ENCODE measurements at places on chromosomes 7 and 10.
A peak's percentile ranks its signal among the peaks of the same experiment; 100 is the strongest.

- no peak for DNase-seq
These were observed 204.9 kb downstream of the DOCK4 start for GRCh38 chr7:112001091-112001826.

DNA sequence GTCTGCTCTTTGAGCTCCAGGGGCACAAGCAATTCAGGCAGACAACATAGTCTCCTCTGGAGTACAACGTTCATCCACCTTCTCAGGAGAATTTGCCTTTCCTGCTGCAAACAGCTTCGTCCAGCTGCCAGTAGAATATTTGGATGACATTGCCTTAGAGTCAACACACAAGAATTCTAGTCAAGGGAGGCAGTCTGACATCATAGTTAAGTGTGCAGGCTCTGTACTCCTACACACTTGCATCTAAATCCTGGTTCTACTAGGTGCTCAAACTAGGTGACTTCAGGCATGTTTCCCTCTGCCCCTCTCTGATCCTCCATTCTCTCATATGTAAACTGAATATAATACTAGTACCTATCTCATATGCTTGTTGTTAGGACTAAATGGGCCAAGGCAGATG is 314.8 kb downstream of the HPSE2 start:
- no peak for DNase-seq

- no peak for DNase-seq
These were observed 30.5 kb upstream of the AUTS2 start for GRCh38 chr7:69567800-69568199.

GRCh38 chr7:114939484-114940097 is 17.7 kb downstream of the MDFIC start:
- no peak for DNase-seq

DNA sequence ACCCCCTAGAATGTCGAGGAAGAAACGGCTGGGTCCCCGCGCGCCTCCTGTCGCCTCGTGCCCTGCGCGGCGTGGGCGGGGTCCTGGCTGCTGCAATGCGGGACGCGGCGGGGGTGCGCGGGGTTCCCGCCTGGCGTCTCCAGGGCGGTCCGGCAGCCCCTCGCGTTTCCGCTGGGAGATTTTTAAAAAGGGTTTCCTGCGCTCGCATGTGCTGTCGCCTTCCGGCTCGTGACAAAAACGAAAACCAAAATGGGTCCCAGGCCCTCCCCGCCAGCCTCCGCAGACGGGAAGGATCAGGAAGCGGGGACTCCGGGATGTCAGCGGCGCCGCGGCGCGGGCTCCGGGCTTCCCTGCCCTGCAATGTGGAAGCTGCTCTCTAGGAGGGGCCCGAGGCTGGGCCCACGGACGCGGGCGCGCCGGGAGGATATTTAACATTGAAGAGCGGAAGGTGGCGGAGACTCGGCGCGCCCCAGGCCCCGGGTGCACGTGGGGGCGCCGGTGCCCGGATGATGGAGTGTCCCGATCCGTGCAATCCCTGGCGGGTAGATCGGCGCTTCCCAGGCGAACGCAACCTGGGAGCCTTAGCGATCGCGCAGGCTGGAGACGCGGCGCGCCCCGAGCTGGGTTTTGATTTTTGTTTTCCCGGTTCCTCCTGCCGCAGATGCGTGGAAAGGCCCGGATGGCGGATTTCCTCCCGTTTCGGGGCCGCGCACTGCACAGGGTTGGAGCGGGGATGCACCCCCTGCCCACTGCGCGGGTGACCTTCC is 1.0 kb downstream of the PFKP start:
- no peak for DNase-seq

GRCh38 chr10:3482200-3482993 is 302.6 kb downstream of the KLF6 start:
- DNase-seq, result peak; percentile 88

DNA sequence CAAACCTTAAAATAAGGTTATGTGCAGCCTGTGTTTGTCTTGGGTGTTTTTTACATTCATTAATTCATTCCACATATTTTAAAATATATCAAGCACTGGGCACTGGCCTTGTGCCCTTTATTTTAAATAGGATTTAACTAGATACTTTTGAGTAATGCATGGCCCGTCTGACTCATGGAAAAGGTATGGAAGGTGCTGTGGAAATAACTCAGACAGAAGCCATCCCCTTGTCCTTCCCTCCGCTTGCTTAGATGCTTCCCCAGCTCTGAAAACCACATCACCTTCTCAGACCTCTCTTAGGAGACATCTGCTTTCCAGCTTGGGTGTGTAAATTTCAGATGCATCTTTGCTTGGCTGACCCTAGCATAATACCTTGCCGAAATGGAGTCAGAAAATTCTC is 30.5 kb downstream of the SLC18A2 start:
- DNase-seq, result no peak

- no peak for DNase-seq
These were observed 7.3 kb upstream of the OR2A2 start for GRCh38 chr7:144102041-144102440.

- DNase-seq, result no peak
These were observed 188.4 kb downstream of the PPP1R3A start for GRCh38 chr7:113730309-113730955.

DNA sequence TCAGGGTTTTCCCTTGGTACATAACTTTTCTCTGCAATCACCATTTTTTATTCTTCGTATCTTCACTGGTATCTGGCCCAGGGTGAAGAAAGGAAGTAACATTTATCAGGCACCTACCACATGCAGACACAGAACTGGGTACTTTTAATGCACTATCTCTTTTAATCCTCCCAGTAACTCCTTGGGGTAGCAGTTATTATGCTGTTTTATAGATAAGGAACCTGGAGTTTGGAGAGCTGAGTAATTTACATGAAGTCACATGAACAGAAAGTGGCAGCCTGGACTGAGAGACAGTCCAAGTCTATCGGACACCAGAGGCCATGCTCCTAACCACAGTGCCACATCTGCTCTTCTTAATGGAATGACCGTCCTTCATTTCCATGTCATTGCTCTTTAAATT is 117.1 kb upstream of the PODXL start:
- no peak for DNase-seq

DNA sequence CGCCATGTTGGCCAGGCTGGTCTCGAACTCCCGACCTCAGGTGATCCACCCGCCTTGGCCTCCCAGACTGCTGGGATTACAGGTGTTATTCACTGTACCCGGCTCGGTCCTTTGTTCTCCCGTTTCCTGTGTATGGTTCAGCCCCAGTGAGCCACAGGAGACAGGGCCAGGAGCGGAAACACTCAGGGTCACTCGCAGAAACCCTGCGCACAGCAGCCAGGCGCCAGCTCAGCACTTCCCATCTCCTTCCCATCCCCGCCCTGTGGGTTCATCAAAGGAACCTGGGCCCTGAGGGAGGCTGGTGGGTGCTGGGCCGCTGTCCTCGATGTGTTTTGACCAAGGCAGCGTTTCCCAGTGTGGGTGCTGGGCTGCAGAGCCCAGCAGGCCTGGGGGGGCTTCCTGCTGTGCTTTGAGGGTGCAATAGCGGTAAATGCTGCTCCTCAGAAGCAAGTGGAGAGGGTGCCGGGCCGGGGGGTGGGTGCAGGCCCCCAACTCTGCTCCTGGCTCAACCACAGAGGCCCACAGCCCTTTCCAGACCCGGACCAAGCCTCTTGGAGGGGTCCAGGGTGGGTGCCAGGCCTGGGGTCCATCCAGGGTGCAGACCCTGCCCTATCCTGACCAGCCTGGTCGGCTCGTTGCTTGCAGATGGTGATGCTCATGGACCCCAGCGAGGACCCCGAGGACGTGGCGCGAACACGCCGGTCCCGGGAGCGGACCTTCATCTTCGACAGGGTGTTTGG is 15.3 kb upstream of the CHST12 start:
- no peak for DNase-seq

- DNase-seq, result no peak
These were observed 288.3 kb upstream of the MKLN1 start for GRCh38 chr7:131039355-131039762.

Data from right renal cortex interstitium (tissue), 3 donors.